ENCODE measurements at places on chromosomes 5 and 9.

DNA sequence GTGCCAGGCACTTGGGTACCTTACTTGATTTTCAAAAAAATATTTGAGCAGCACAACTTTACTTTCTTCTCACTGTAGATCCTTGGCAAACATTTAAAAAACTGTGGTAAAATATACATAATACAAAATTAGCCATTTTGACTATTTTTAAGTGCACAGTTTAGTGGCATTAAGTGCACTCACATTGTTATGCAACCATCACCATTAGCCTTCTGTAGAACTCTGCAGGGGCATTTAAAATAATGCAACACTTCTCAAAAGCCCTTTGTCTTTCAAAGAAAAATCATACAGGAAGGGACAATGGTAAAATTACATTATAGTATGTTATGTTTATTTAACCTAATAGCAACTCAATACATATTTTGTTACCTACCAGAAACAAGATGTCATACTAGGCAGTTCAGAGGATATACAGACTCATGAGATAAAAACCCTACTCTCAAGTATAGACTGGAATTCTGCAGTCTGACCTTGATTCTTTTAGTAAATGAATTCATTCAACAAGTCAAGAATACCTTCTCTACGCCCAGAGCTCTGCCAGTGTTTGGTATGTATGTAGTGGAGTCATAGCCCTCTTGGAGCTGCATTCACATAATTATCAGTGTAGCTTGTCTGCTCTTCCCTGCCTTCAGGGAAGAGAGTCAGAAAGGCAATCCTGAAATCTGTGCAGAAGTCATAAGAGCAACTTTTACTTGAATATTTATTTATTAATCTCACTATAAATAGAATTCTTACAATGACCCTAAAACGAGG lies 74.0 kb upstream of the ARRDC3 start:
- DNase-seq = no peak

DNA sequence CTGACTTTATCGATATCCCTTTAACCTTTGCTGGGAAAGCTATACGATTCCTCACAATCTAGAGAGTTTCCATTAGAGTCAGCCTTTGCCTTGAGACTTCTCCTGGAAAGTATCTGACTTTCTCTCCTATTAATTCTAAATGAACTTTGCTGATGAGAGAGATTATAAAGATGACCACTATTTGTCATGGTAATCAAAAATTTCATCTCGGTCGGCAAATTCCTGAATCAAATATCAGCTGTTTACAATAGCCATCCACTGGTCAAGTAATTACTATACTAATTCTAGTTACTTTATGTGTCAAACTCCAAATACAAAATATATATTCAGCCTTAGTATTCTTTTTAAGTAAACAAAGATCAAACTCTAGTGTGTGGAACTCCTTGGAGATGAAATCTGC lies 164.4 kb upstream of the ITGA1 start:
- no peak for DNase-seq

GRCh38 chr5:154236-154635 lies 37.1 kb upstream of the LRRC14B start:
- DNase-seq = no peak

GRCh38 chr5:78362220-78362619 lies 1.8 kb downstream of the SCAMP1 start:
- DNase-seq = no peak

DNA sequence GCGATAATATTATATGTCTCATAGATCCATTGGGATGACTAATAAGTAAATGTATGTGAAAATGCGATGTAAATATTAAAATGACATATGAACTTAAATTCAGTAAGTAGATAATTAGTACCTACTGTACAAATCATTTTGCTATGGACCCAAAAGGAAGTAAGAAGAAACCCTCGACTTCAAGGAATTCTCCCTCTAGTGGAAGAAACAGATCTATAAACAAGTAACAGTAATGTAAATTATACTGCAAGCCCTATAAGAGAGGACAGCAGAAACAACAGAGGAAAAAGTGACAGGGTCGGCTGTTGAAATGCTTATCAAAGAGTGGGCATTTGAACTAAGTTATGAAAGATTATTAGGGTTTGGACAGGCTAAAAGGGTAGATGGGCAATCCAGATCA lies 320.3 kb downstream of the DMAC1 start:
- DNase-seq = no peak

DNA sequence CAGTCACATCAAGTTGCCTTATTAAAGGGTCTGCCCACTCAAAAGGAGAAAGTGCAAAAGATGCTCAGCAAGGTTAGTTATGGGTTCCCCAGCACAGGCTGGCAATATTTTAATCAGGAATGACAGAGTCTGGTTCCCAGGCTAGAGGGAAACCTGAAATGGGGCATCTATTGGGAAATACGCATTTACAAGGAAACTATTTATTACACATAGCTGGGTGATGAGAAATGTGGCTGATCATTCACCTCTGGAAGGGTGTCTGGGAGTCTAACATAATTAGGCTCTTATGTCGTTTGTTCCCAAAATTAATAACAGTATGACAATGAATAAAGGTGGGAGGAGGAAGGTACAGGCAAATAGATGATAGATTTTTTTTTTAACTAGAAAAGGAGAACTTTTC lies 314.7 kb downstream of the ENC1 start:
- no peak for DNase-seq

GRCh38 chr5:142636093-142636492 lies 49.8 kb downstream of the FGF1 start:
- DNase-seq = no peak

DNA sequence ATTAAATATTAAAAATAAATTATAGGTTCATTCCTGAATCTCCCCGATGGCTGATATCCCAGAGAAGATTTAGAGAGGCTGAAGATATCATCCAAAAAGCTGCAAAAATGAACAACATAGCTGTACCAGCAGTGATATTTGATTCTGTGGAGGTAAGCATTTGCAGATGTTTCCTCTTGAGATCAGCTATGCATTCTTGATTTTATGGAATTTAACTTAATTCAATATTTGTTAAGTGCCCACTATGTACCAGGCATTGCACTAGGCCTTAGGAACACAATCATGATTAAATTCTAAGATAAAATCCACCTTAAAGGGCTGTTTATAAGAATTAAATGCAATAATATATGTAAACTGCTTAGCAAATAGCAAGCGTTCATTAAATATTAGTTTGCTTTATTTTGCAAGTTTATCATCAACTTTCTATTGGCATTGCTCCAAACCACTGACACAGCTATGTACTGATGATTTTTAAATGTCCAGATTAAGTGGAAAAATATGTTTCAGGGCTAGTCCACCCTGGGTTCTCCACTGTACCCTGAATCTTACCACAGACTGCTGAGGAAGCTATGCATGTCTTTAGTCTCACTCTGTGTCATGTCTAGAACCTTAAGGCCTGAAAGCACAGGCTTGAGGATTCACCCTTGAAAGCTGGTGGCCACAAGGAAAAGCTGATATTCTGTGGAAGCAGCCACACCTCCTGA lies 33.2 kb downstream of the SLC22A4 start:
- DNase-seq = no peak

- DNase-seq = no peak
Observed at GRCh38 chr9:90285946-90286345, 356.7 kb downstream of the DIRAS2 start.

DNA sequence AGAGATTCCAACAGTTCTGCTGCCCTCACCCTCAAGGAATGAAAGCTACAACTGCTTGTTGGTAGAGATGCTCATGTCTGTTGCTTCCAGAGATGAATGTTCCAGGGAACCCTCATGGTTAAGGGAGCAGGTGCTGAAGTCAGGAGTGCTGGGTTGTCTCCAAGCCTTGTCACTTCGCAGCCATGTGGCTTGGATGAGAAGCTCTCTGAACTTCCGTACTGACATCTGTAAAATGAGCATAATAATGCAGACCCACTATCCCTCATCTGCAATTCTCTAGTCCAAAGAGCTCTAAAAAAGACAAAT lies 133.3 kb upstream of the ADRA1B start:
- no peak for DNase-seq

DNA sequence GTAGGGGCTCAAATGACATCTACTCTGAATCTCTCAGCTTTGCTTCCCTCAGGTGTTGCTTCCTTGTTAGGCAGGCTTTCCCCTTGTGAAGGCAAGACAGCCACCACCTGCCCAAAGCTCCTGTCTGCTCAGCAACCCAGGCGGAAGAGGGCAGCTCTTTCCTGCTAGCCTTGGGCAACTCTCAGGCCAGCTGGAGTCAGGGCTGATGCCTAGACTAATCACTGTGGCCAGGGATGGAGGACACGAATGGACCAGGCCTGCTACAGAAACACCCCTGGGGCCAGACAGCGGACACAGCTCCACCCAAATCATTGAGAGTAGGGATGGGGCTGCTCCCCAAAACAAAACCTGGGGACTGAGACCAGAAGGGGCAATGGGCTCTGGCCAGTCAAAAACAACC lies 138.0 kb downstream of the MTX3 start:
- no peak for DNase-seq

All from HuH-7.5 (cell line).